ENCODE measurements at places on chromosomes 11 and 22.

- peak; percentile 28 for DNase-seq
These were observed 18.7 kb upstream of the JHY start for GRCh38 chr11:122863704-122864326.

GRCh38 chr11:58027341-58027740, 3.4 kb upstream of the OR6Q1 start:
- no peak for DNase-seq

DNA sequence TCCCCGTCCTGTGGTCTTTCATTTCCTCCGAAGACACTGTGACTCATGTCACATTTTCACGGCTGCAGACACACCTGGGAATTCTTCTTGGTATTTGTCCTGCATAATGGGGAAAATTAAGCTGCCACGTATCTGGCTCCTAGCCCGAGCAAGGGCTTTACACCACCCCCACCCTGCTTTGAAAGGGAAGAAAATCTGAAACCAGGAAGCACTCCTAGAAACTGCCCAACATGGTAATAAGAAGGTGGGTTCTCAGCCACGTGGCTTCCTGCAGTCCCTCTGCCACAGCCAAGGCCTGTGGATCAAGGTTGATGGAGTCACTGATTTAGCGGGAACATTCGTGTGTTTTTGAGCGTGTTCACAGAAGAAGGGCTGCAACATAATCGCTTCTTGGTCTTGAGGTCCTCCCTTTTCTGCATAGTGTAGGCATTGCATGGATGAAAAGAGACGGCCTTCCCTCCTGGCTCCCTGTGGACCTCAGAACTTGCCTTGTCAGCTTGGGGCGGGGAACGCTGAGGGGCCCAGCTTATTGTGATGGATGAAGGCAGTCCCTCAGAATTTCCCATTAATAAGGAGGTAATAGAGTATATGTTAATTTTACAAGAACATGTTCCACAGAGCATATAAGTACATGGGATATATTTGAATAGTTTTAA, 292.0 kb downstream of the NTM start:
- no peak for DNase-seq

DNA sequence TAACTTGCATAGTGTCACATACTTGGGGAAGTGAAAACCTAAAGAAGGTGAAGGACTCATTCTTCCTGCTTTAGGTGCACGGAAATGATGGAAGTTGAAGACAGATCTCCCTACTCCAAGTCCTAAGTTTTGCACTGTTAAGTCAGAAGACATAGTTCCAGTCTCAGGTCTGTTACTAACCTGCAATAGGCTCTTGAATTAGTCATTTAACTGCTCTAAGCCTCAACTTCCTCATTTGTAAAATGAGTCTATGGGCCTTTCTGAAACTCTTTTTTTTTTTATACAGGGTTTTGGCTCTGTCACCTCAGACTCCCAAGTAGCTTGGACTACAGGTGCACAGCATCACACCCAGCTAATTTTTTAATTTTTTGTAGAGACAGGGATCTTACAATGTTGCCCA, 30.8 kb upstream of the POU2AF1 start:
- no peak for DNase-seq

- DNase-seq, result no peak
These were observed 11.0 kb downstream of the GATD1 start for GRCh38 chr11:766106-766935.

DNA sequence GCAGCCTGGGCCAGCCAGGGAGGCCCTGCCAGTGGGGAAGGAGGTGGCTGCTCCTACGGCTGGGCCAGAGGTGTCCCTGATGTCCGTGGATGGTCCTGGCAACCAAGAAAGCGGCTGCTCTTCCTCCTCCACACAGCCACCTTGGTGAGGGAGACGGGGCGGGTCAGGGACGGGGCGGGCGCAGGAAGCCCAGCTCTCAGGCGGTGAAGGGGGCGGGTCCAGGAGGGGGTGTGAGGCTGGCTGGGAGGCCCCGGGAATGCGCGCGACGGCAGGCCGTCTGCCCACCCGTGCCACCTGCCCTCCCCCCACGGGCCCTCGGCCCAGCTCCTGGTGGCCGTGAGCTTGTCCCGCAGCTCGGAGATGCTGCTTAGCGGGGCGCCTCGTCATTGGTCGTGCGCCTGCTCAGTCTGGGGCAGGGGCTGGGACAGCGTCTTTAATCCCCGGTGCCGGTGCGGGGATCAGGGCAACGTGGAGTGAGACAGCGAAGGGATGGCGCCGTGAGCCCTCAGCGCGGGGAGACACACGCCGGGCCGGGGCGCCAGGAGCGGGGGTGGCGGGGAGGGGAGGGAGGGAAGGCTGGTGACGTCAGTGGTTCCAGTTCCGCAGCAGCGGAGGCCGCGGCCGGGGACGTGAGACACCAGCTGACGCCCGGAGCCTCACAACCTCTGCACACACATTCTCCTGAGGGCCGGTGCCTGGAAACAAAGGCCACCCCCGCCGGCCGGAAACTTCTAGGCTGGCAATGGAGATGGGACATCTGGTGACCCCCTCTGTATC, 6.7 kb upstream of the BRSK2 start:
- DNase-seq, result peak; percentile 75

- no peak for DNase-seq
These were observed 57.0 kb downstream of the CELSR1 start for GRCh38 chr22:46480396-46480795.

DNA sequence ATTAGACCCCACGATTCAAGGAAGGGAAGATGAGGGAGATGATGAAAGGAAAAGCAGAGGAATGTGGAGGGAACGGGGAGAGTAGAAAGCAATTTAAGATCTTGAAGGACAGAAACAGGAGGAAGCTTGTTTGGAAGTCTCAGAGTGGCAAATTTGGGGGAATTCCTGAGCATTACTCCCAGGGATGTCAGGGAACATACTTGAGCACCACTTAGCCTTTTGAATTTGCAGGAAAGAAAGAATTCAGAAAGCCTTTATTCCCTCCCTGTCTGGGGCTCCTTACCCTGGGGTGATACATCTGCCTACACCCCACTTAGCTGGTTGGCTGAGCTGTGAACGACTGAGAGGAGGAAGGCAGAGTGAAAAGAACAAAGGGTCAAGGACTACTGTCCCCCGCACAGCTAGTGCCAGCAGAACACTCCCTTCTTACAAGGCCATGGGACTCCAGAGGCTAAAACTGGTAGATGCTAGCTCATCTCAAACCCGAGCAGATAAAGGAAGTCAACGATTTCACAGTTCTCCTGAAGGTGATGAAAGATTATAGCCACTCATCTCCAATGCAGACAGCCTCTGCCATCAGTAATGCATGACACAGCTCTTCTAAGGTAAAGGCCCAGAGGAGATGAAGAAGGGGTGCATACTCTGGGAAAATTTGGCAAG, 84.0 kb upstream of the AKIP1 start:
- DNase-seq, result no peak

GRCh38 chr22:37549704-37550059, 10.6 kb upstream of the CDC42EP1 start:
- no peak for DNase-seq

DNA sequence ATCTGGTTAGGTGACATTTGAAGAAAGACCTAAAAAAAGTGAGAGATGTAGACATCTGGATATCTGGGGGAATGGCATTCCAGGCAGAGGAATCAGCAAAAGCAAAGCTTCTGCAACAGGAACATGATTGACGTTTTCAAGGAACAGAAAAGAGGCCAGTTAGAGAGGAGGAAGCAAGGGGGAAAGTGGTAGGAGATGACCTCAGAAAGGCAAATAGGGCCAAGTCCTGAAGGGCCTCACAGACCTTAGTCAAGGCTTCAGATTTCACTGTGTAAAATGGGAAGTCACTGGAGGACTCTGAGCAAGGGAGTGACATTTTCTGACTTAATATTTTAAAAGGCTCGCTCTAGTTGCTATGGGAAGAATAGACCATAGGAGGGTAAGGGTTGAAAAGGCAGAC, 9.7 kb downstream of the DEUP1 start:
- no peak for DNase-seq

DNA sequence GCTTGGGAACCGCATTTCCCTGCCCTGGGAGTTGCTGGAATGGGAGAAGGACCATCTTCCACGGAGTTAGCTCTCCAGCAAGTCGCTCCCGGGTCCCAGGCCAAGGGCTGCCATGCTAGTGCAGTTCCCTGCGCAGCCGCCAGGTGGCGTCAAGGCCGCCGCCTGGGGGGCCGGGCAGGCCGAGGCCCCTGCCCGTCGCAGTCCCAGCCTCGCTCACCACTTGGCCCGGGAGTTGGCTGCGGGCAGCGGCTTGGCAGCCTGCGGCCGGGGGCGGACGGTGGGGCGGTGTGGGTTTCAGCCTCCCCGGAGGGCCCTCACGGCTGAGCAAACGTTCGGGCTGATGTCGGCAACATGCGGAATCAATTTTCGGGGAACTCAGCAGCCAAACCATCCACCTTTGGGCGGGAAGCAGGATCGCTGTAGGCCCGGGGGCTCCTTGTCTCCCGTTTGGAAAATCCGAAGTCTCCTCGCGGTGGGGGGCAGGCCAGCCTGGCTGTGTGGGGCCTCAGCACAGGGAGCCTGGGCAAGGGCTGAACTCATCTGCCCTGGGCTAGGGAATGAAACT, 415.1 kb downstream of the SOX6 start:
- peak; percentile 30 for DNase-seq

- DNase-seq, result no peak
These were observed 5.9 kb downstream of the OR5B21 start for GRCh38 chr11:58502004-58502403.

- DNase-seq, result no peak
These were observed 15.7 kb upstream of the OPCML start for GRCh38 chr11:133547808-133548494.

- DNase-seq, result no peak
These were observed 27.2 kb downstream of the GVQW3 start for GRCh38 chr11:76408171-76408965.

- no peak for DNase-seq
These were observed 16.1 kb downstream of the COMMD9 start for GRCh38 chr11:36273110-36273509.

DNA sequence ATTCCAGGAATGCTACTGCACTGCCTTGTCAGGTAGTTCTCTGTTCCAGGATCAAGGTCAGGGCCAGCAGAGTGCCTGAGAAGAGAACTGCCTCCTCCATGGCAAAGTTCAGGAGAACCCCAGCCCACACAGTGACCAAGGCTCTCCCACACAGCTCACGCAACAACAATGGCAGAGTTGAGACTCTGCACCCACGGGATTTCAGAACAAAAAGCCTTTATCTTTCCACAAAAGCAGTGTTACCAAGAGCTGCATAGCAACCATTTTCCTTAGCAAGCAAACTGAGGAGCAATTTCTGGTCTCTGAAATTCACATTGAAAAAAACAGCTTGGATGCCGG, 11.1 kb downstream of the PLAAT3 start:
- no peak for DNase-seq

- no peak for DNase-seq
These were observed 4.4 kb upstream of the CNTF start for GRCh38 chr11:58617976-58618557.

DNA sequence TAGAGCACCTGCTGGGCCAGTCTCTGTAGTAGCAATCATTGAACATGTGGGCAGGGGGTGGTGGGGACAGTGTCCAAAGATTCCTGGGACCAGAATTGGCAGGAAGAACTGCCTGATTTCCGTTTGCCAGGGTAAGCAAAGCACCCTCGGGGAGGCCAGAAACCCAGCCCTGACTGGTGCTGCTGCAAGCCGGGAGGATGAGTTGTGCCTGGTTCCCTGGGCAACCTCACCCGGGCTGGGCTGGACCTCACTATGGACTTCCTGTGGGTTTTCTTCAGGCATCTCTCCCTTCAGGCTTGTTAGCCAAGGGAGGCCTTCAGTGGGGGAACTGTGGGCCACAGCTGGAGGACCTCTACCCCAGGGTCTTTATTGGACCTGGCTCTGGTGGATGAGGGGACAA, 8.0 kb upstream of the POU2F3 start:
- no peak for DNase-seq

DNA sequence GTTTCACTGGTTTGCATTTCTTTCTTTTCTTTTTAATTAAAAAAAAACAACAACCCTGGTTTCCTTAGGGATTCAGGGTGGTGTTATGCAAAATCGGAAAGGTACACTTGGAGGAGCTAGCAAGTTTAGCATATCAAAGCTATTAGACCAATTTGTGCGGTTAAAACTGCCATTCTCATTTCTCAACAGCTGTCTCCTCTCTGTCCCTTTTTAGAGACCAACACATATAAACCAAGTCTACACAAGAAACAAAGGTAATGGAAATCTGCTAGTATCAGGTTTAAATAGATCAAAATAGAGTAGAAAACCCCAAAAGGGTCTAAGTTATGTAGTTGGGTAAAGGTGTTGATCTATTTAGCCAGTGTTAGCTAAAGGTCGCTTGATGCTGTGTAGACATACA, 1.7 kb upstream of the SESN3 start:
- no peak for DNase-seq

DNA sequence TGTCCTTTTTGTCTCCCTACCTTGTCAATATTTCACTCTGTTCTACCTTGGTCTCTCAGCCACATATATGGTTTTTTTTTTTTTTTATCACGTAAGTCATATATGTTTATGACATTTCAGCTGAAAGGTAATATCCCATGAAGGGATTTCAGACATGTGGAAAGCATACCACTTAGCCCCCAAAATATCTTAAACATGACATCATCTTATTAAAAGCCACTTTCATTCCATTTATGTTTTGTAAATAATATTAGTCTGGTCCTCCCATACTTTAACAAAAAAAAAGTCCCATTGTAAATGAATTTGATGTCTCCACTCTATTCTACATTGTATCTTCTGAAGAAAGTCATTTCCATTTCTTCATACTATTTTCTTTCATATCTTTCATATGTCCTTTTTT, 85.4 kb downstream of the CSTPP1 start:
- no peak for DNase-seq

GRCh38 chr11:78224906-78225420, 36.2 kb downstream of the USP35 start:
- DNase-seq, result no peak

DNA sequence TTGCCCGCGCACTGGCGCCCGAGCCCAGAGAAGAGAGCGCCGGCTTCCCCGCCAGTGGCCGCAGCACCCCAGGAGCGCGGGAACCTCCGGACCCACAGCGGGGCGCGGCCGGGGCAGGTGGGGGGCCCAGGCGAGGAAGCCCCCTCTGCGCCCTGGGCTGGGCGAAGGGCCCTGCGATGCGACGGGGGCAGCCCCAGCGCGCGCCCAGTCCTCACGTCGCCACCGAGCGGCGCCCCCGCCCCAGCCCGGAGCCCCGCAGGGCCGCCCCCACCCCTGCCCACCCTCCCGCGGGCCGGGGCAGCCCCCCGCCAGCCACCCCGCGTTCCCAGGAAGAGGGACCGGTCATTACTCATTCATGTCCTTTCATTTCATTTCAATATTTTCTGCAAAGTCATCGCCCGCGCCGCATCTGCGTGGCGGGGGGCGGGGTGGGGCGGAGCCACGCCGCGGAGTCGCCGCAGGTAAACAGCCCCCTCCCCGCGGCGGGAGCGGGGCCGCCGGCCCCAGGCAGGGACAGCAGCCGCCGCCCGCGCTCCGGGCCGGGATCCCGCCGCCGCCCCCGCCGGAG, 673 bp upstream of the PANX2 start:
- DNase-seq, result no peak

DNA sequence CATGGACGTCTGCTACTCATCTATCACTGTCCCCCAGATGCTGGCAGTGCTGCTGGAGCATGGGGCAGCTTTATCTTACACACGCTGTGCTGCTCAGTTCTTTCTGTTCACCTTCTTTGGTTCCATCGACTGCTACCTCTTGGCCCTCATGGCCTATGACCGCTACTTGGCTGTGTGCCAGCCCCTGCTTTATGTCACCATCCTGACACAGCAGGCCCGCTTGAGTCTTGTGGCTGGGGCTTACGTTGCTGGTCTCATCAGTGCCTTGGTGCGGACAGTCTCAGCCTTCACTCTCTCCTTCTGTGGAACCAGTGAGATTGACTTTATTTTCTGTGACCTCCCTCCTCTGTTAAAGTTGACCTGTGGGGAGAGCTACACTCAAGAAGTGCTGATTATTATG, 9.2 kb upstream of the OR9Q2 start:
- DNase-seq, result no peak

GRCh38 chr22:38258895-38259294, 13.9 kb downstream of the TMEM184B start:
- DNase-seq, result no peak

Data from tibial nerve (tissue), 4 donors.